ENCODE measurements at places on chromosomes 2 and 18.
A peak's percentile ranks its signal among the peaks of the same experiment; 100 is the strongest.

DNA sequence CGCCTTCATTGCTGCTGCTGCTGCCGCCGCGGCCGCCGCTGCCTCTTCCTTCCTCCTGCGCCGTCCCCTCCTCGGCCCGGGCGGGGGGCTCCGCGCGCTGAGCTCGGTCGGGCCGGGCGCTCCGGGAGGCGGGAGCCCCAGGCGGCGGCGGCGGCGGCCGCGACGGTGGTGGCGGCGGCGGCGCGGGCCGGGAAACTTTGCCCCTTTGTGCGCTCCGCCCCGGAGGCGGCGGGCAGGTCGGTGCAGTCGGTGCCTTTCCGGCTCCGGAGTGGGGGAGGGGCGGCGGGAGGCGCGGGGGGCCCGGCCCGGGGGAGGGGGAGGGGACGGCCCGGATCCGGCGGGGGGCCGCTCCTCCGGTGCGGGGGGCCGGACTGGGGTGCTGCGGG is 205 bp downstream of the TET3 start:
- no peak for DNase-seq

GRCh38 chr2:146123714-146124113 is 1603.8 kb upstream of the ZEB2 start:
- no peak for DNase-seq

- peak; percentile 40 for DNase-seq
Measured at GRCh38 chr2:39128919-39129391, 8.1 kb upstream of the SOS1 start.

DNA sequence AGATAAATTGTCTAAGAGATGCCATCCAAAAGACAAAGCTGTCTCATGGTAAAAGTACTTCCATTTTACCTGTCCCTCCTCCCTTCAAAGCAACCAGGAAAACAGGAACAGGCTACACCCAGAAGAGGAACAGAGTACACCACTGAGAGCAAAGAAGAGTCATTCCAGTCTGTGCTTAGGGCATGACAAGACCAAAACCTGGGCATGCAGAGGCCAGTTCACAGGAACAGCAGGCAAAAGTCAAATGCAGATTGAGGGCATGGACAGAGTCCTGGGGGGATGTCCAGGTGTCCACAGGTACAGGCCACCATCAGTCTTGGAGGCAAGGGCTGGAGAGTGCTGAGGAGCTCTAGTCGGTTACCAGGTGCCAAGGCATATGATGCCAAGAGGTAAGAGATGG is 23.7 kb downstream of the PLEK start:
- no peak for DNase-seq

GRCh38 chr18:36281936-36282335 is 15.6 kb upstream of the FHOD3 start:
- DNase-seq, result no peak

DNA sequence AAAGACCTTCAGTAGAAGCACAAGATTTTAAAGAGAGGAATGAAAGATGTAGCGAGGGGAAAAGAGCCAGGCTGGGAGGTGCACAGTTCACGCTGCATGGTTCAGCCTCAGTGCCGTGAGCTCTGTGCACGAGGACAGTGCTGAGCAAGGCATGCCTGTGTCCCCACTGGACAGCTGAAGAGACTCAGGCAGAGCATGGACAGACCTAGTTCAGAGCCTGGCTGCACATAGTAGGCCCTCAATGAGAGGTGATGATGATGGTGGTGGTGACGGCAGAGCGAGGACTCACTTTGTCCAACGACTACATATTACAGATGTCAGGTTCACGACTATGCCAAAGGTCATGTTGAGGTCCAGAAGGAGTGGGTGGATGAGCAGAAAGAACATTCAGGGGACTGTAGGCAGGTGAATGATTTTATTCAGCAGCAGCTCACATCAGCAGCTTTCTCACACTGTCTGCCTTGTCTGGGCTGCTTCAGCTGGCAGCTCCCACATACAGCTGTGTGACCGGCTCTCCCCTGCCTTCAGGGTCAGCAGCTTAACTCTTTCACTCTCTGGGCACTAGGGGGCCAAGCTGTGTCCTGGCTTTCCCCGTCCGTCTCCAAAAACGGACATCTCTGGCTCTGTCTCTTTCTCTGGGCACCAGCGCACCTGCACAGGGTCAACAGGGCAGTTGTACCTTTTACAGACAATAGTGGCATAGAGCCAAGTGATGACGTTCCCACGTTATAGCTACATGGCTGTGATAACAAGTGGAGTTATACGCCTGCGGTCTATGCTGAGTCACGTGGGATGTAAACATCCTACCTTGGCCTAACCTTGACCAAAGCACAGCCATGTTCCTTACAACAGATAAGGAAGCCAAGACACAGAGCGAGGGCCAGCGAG is 128.8 kb upstream of the MSH6 start:
- DNase-seq, result no peak

GRCh38 chr18:72674710-72675109 is 130.6 kb upstream of the CBLN2 start:
- DNase-seq, result no peak

DNA sequence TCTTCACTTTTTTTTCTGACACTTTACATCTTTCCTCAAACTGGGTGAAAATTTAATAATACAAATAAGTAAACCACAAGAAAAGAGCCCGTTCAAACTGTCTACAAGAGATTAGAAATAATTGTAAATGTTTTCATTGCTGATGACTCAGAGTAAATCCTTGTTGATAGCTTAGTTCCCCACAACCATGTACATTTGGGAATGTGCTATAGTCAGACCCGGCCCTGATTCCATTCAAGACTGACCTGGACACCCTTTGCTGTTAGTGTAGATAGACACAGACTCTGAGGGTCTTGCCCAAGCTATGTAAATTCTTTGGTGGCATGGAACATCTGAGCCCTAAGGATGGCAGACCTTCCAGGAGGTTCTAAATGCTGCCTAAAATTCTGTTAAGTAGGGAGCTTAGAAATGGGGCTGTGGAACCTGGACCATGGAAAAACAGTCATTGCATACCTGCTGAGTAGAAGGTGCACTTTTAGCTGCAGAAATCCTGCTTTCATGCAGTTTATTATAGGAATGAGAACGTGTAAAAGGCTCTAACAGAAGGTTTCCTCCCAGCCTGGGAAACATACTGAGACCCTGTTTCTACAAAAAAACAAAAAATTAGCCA is 3.7 kb downstream of the MALT1 start:
- DNase-seq, result no peak

DNA sequence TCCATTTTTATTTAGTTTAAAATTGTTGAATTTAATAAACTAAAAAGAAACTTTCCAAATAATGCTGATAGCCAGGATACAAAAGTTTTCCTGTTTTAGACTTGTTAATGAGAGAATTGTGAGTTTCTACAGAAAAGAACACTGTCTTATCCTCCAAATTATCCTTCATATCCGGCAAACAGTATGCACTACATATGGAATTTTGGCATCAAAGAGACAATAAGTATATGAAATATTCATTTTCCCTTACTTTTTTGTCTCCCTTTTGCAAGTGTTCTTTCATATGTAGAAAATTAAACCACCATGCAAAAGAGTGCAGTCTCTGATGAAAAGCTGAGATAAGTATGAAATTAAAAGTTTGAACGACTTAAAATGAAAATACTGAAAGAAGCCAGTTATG is 159.4 kb downstream of the UBE2E3 start:
- no peak for DNase-seq

DNA sequence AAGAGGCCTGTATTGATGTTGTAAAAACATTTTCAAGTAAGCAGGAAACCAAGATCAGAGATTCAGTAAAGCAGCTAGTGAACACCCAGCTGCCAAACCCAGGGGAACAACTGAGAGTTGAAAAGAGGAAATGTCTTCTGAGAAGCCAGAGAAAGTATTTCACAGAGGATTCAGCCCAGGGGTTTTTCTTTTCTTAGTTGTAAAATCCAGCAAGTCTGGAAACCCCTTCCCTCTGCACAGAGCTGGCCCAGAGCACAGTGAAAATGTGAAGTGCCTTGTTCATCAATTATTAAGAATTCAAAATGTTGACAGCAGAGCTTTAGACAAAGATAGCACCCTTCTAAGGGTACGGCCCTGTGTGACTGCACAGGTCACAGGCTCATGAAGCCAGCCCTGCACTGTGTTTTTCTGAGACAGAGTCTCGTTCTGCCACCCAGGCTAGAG is 28.4 kb downstream of the AFF3 start:
- DNase-seq, result no peak

- DNase-seq, result no peak
Measured at GRCh38 chr2:28930205-28930604, 35.7 kb downstream of the WDR43 start.

DNA sequence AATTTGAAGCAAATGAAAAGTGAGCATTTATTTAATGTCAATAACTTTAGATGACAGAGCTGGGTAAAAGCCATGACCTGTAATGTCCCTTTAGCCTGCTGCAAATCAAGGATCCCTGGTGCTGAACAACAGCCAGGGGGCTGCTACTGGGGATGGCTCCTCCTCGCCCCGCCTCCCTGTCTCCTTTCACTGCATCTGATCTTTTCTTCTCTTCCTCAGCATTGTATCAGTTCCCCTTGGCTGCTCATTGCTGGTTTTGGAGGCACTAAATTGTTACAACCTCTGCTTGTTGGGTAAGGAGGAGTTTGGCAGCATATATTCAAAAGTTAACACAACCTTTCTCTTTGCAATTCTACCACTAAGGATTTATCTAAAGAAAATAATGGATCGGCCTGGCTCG is 236.3 kb upstream of the ID2 start:
- no peak for DNase-seq

DNA sequence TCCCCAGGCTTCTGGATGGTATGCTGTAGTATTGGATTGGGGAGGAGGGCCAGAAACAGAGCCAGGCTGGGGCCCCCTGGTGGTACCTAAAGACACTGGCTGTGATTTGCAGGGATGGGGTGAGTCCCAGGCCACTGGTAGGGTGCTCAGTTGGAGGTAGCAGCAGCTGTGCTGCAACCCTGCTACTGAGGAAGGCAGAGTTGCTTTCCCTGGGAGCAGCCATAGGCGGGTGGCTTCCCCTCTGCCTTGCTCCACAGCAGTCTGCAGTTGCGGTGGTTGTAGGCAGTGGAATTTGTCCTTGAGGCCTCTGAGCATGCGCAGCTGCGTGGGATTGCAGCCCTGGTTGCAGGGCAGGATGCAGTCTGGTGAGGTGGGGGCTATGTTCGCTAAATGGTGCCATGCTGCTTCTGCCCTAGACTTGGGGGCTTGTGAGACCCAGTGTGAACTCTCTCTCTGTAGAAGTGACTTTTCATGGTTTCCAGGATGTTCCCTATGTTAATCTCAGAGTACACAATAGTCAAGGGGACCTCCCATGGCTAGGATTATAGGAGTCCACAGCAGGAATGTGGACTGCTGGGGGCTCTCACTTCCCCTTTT is 443.5 kb downstream of the XIRP2 start:
- no peak for DNase-seq

- DNase-seq, result no peak
Measured at GRCh38 chr2:2757764-2758163, 426.7 kb upstream of the MYT1L start.

DNA sequence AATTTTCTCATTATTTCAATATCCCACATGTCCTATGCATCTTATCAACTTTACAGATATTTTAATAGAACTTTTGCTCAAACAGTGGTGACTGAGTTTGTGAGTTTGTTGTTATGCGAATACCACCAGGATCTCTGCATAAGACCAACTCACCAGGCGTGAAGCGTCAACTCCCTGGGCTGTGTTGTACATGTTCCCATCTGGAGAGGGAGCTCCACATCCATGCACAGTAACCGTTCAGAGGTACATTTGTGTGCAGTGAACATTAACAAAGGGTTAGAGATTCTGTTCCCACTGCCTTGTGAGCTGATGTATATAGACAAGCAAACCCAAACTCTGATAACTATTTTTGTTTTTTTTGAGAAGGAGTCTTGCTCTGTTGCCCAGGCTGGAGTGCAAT is 188.7 kb downstream of the MYT1L start:
- DNase-seq, result no peak

DNA sequence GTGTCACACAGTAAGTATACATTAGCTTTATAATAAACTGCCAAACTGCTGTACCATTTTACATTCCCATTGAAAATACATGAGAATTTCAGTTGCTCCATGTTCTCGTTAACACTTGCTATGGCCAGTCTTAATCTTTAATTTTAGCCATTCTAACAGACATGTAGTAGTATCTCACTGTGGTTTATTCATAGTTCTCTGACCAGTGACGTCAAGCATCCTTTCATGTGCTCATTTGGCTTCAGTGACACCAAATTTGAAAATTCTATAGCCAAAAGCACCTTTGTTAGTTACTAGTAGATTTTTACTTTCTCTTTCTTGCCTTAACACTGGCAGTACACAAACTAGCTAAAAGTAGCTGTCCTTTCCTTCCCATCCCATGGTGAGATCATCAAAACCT is 43.0 kb downstream of the CYP1B1 start:
- no peak for DNase-seq

DNA sequence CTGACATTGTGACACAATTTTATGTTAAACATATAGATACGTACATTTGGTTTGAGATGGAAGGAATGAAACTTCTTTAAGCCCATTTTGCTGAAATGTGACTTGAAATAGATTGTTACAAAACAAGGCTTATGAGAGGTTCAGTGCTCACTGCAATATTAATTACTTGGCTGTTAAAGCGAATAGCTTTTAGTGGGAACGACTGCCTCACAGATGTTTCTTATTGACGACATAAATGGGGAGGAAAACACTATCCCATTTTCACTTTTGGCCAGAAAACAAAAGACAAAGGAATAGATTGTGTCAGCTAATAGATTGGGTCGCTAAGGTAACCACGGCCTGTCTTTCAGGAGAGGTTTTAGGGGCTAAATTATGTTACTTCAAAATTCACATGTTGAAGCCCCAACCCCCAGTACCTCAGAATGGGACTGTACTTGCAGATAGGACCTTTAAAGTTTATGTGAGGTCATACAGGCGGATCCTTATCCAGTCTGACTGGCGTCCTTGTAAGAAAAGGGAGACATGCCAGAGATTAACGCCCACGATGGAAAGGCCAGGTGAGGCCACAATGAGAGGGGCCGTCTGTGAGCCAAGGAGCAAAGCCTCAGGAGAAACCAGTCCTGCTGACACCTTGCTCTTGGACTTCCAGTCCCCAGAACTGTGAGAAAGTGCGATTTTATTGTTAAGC is 10.8 kb downstream of the INPP1 start:
- no peak for DNase-seq

- DNase-seq, result no peak
Measured at GRCh38 chr2:62738981-62739936, 33.7 kb downstream of the EHBP1 start.

DNA sequence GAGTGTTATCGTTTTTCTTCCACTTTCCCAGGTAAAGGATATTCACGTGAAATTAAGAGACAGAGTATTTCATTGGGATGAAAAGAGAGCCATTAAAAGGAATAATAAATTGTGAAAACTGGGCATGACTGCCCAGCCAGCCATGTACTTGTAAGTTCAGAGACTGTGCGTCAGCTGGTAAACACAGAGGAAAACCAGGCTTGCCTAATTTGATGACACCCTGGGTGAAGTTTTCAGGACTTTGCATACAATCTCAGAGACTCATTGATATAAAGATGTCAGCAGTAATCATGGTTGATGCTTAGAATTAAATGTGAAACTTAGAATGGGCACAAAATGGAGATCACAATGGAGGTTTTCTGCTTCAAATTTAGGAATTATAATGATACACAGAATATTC is 153.5 kb upstream of the ZEB2 start:
- no peak for DNase-seq

Data from activated T-cell treated with anti-CD3 and anti-CD28 coated beads for 4 hours (primary cell).